T-helper 22 cell (primary cell): ENCODE measurements at places on chromosomes 5 and 9.

GRCh38 chr5:142749321-142749720, 20.9 kb upstream of the ARHGAP26 start:
- DNase-seq, result no peak

DNA sequence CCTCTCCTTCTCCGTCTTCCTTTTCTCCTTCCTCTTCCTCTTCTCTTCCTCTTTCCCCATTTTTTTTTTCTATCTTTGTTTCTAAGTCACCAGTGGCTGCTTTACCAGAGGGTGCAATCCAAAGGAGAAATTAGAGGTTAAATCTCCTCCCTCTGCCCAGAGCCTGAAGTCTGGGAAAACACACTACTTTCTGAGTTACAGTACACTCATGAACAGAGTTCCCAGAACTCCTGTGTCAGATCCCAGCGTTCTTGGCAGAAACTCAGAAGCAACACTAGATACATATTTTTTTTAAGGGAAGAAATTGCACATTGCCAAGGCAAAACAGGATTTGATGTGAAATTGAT, 189.0 kb downstream of the SNCAIP start:
- DNase-seq, result no peak

DNA sequence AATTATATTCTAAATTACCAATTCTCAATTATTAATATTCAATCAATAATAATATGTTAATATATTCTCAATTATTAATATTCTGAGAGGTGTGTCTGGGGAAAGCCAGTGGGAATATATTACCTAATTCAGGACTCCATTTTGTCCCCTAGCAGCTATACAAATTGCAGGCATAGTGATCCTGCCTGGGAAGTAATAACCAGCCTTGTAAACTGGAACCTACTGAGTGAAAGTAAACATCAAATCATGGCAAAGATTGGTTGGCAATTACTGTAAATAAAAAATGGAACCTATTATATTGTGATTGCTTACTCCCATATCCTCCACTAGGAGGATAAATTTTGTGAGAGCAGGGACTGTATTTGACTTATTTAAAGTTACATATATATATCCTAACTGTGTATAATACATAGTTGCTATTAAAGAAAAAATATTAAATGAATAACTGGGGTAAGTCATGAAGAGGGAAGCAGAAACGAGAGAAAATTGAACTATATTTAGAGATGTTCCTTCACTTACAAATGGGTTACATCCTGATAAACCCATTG, 150.5 kb upstream of the ELL2 start:
- DNase-seq, result no peak

GRCh38 chr9:118652912-118653311, 716.3 kb downstream of the BRINP1 start:
- no peak for DNase-seq

DNA sequence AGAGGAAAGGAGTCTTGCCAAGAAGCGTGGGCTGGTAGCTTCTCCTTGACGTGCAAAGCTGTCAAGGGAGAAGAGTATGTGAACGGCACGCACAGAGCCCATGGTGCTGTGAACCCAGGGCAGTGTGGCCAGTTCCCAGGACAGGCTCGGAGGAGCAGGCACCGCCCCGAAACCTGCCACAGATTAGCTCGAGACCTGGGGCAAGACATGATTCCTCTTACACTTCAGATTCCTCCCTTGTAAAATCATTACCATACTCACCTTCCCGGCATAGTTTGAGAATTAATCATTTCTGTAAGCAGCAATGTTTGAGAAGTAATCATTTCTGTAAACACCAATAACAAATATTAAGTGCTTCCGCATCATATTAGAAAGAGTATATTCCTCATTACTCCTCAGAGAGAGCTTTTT, 19.9 kb downstream of the GOLM1 start:
- no peak for DNase-seq

- no peak for DNase-seq
Measured at GRCh38 chr5:173429489-173430150, 101.4 kb upstream of the STC2 start.

DNA sequence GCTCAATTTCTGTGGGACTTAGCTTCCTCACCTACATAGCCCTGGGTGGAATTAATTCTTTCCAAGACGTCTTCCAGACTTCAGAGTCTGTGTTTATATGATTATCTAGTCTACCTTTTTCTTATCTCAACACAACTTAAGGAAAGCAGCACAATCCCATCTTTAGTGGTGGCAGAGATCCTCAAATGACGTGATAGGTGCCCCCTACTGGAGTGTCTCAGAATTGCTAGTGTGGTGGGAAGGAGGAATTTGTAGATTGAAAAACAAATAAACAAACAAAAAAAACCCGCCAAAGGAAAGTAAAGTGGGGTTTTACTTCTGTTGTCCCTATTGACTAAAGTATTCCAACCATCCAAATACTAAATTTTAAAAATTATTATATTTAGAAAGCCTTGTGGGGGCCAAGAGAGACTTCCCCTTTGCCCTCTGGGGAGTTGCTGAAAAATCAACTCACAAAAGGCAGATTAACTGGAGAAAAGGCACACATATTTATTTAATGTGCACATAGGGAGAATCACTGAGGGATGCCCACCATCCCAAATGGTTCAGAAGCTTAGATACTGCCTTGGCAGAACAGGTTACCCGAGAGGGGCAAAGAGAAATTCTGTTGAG, 283.3 kb downstream of the TMEM167A start:
- no peak for DNase-seq

DNA sequence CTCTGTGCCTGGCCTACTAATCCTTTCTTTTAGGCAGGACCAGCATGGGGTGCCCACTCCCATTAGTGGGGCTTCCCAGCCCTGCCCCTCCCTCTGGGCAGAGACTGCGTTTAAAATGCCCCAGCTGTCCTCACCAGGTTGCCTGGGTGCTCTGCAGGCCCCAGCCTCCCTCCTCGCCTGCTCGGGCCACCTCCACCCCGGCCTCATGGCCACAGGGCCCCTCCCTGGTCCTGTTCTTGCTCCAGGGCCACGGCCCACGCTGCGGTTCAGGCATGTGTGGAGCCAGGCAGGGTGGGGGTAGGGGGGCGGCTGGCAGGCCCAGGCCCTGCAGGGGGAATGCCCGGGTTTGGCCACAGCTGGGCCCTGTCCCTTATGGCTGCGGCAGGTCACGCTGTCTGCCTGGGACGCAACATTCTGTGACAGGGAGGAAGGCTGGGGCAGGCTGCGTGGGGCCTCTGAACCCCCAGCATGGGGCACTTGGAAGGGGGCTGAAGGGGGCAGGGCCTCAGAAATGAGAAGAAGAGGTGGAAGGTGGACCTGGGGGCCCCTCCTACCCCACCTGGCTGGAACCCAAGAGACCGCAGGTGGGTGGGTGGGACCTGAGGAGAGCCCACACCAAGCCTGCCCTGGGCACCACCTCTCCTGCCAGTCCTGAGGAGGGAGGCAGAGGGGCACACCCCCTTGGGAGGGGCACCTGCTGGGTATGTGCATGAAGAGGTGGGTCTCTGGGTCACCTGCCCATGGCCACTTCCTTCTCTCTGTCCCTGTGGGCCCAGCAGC, at the start of gene LCN12:
Gene LCN12 (plus strand): TSS at position 733 of the 780 bp plus-strand sequence. CDS start 55 bp downstream, outside the sequence.
- no peak for DNase-seq

DNA sequence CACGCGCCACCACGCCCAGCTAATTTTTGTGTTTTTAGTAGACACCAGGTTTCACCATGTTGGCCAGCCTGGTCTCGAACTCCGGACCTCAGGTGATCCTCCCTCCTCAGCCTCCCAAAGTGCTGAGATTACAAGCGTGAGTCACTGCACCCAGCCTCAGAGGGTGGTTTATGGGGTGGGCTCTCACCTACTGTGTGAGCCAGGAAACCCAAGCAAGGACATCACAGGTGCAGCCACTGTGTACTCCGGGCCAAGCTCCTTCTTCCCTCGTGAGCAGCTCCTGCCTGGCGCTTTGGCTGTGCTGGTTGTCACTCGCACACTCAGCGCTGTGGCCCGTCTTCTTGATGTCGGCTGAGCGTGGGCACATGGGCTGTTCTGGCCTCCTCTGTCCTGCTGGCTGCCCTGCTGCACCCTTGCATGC, 70.1 kb downstream of the WNK2 start:
- DNase-seq, result no peak

GRCh38 chr5:58505971-58506640, 14.9 kb downstream of the GAPT start:
- DNase-seq, result no peak

DNA sequence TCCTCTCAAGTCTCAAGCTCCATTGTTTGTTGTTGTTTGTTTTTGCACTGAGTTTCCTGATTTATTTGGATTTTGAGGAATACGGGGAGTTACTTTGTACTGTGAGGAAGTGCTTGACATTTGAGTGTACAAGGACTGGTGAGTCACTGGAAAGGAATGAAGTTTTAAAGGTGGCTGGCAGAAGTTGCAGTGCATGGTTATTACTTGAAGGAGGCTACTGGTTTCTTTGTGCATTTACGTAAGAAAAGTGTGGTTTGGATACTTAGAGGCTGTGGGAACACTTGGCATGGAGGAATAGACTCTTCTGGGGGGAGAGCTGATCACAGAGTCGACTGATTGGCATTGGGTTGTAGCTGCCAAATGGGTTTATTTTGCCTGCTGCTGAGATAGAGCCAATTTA, 919.0 kb downstream of the TAF11L14 start:
- DNase-seq, result no peak

DNA sequence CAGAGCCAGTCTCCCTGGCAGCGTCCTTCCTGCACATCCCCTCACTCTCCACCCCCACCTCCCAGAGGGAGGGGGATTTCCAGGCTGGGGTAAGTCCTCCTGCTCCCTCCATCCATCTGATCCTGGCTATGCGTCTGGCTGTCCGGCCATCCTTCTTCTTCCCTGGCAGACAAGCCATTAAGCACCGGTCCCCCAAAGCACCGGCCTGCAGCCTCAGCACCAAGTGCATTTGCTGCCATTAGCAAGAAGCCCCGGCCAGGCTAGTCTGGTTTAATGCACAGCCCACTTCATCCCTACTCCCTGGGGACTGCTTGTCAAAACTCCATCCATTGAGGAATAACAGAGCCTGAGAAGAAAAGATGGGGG, 208.7 kb upstream of the IER5L start:
- no peak for DNase-seq

DNA sequence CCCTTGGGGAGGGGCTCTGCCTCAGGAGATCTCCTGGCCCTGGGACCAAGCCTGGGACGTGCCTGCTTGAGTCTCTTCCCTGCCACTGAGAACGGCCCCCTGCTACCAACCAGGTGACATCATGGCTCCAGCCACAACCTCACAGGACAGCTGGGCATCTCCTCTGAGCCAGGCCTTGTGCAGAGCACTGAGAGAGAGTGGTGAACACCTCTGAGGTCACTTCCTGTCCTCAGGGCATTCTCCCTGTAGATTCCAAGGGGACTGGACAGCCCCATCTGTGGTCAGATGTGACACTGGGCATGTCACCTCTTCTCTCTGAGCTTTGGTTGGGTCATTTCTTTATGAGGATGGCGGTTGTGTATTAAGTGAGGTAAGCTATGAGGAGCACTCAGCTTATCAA, 172.0 kb downstream of the MELK start:
- no peak for DNase-seq

GRCh38 chr5:78265163-78265562, 29.3 kb downstream of the AP3B1 start:
- DNase-seq, result no peak

DNA sequence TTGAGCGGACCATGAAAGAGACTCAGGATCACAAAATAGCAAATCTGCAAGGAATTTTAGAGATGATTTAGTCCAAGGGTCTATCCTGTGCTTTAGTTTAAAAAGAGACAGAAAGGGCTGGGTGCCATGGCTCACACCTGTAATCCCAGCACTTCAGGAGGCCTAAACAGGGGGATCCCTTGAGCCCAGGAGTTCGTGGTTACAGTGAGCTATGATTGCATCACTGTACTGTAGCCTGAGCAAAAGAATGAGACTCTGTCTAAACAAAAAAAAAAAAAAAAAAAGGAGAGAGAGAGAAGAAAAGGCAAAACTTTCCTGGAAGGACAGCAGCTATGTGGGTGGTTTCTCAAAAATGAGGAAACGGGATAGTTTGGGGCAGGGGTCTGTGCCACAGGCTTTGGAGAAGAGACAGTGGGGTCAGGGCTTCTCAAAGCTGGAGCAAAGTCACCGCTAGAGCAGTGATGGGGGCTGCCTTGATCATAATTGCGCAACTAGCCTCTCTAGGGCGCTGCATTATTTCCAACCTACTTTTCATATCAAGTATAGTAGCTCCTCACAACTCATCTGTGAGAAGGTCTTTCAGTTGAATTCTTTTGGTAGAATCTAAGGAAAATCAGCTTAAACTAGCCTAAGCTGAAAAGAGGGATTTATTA, 8.5 kb upstream of the ANKH start:
- DNase-seq, result no peak

- DNase-seq, result no peak
Measured at GRCh38 chr5:91038180-91038808, 344.8 kb downstream of the ARRDC3 start.

DNA sequence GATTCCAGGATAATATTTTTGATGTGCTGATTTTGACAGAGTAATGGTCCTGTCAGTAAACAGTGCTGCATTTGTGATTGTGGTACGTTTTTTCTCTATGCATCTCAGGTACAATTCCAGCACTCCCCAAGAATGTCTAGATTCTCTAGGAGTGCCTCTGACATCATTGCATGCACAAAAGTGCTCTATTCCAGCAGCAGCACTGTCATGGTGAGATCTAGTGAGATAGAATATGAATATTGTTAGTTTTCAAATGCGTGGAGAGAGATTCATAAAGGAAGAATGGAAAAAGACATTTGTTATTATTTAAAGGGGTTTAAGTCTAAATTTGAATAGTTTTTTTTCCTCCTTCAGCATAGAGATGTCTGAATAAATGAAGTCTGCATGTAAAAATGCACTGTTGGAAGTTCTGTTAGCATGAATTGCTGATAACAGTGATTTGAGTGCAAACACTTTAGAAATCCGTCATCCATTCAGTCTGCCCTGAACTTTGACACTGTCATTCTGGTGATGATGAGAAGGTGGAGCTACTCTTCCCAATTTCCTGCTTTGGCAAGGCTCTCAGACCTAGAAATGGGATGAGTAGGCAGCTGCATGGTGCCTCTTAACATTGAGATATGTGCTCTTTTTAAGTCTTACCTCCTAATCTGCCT, 84.6 kb downstream of the GAPVD1 start:
- DNase-seq, result no peak
